GM03348 (cell line): ENCODE measurements at places on chromosomes 16 and 17.

DNA sequence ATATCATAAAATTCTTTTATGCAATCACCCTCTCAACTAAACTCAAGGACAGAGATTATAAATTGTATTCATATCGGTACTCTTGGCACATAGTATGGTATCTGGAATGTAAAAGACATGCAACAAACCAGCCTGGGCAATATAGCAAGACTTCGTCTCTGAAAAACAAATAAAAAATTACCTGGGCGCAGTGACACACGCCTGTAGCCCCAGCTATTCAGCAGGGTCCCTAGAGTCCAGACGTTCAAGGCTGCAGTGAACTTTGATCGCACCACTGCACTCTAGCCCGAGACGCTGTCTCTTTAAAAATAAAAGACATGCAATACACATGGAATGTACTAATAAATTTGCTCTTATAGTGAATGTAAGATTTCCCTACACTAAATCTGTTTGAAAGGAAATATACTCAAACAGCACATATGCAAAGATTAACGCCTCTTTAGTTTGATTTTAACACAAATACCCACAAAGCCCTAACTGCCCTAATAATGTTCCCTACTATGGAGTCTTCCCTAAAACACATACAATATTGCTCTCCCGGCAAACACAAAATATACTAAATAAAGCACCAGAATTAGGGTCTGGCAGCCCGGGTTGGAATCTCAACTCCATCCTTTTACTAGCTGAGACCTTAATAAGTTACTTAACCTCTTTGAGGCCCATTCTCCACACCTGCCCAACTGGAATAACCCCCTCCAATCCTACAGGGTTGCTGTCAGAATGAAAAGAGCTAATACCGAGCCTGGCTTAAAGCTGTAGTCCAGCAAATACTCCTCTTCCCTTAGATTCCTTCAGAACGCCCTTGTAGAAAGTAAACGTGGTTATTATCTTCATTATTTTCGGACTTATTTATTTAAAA lies 1.2 kb downstream of the ABCA5 start:
- DNase-seq = no peak

GRCh38 chr17:27552276-27552732 lies 78.7 kb upstream of the LGALS9 start:
- DNase-seq = peak; percentile 55

DNA sequence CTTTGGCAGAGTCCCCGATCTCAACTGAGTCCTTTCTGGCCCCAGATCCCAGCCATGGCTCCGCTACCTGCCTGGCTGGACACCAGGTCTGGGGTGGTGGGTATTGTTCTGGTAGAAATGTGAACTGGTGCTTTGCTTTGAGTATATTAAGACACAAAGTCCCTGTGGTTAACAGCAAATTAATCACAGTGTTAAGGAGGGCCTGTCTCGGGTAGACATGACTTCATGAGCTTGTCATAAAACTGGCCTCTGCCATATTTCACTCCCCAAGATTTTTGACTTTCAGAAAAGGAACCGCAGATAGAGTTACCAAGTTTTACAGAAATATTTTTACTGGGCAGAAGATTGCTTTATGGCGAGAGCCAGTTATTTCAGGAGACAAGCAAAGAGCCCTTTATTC lies 19.5 kb downstream of the NKD1 start:
- DNase-seq = no peak

- no peak for DNase-seq
Measured at GRCh38 chr17:27226611-27227230, 67.2 kb upstream of the WSB1 start.

- DNase-seq = no peak
Measured at GRCh38 chr16:5505091-5505887, 407.7 kb upstream of the EEF2KMT start.

DNA sequence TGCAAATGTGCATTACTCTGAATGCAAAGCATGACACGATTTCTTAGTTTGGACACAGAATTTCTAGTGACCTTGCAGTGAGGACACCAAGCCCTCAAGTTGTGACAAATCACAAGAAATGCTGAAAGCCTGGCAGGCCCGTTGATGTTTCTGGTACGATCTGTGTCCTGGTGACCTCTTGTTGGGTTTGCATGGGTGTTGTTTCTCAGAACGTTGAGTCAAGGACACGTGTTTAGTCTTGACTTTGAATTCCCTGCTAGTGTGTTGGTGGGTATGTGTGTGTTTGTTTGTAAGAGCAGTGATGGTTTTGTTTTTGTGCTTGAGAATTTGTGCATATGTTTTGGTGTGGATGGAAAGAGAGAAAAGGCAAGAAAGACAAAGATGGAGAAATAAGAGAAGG lies 37.8 kb upstream of the MAF start:
- DNase-seq = no peak

GRCh38 chr16:46922239-46922638 lies 38.1 kb downstream of the GPT2 start:
- DNase-seq = no peak

DNA sequence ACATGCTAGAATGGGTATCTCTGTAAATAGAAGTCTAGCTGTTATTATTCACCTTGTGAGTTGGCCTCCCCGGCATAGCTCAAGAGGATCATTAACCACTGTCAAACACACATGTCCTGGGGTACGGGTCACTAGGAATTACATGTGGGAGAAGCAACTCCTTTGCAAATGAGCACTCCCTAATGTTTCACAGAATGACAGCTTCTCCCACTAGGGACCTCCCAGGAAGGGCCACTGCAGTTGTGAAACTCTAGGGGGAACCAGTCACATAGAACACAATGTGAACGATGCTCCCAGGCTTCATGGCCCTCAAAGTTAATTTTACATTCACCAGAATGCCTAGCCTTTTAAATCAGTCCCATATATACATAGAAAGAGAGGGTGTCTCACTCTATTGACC lies 12.4 kb upstream of the ZNF19 start:
- no peak for DNase-seq
